Upper lobe of left lung (tissue), 6 donors: ENCODE measurements at places on chromosomes 2 and 18. TPM values are rescaled to one million over a fixed set of nuclear protein-coding genes. Genes with fewer than 3 reads are reported as not detected.

The ZNF514 gene
- 16.0 TPM for total RNA-seq

- peak; percentile 37 for DNase-seq
- no peaks in the 10 kb centered on the region for H3K4me1 ChIP-seq
- no peaks in the 10 kb centered on the region for H3K27me3 ChIP-seq
- no peaks in the 10 kb centered on the region for H3K36me3 ChIP-seq
Observed at GRCh38 chr2:160703648-160704585, 210.3 kb upstream of the RBMS1 start.

DNA sequence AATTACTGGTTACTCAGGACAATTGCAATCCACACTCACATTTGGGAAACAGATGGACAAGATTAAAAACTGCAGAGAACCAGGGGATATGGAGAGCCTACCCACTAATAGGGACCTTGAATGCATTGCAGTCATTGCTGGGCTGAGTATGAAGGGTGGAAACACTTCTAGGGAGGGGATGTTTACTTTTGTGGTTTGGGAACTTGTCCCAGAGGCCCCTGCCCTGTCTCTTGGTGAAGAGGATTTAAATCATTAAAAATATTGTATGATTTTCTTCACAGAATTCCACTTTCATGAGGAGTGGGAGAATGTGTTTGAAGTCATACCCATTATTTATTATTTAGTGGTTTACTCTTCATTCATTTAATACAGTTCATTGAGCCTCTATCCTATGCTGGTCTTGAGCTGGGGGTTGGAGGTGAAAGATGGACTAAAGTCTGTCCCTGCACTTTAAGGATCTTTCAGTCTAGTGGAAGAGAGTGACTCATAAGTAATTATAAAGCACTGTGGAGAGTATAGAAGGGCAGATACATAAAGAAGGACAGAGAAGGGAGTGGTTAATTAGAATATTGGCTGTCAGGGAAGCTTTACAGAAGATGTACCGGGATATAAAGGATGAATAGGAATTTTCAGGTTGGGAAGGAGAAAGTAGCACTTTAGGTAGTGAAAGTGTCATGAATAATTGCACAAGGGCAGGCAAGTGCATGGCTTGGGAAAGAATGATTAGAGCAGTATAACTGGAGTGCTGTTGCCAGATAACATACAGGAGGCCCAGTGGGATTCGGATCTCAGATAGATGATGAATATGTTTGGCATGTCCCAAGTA, 313.4 kb downstream of the LPIN1 start:
- H3K4me1 ChIP-seq, result no peaks in the 10 kb centered on the region
- no peak overlapping the region for H3K27ac ChIP-seq
- H3K36me3 ChIP-seq, result no peaks in the 10 kb centered on the region
- no peak for DNase-seq
- no peak overlapping the region for H3K4me3 ChIP-seq

- no peak overlapping the region for H3K4me3 ChIP-seq
- H3K36me3 ChIP-seq, result no peaks in the 10 kb centered on the region
- H3K27ac ChIP-seq, result no peak overlapping the region
- no peak for DNase-seq
Observed at GRCh38 chr2:36693825-36694224, 2.7 kb upstream of the VIT start.

- no peak overlapping the region for H3K4me3 ChIP-seq
- no peaks in the 10 kb centered on the region for H3K27me3 ChIP-seq
- DNase-seq, result no peak
- H3K4me1 ChIP-seq, result peaks cover 6% of the 10 kb centered on the region
- peak overlapping the region; percentile 51 for H3K27ac ChIP-seq
Observed at GRCh38 chr18:24231773-24232735, 93.2 kb downstream of the CABYR start.
